ENCODE measurements at places on chromosomes 11 and 22.

- no peak for DNase-seq
These were observed 984.6 kb downstream of the DLG2 start for GRCh38 chr11:84642500-84642899.

- no peak for DNase-seq
These were observed 31.3 kb upstream of the GNB1L start for GRCh38 chr22:19885841-19886592.

- DNase-seq, result no peak
These were observed 4.7 kb downstream of the FADS2 start for GRCh38 chr11:61832754-61833153.

DNA sequence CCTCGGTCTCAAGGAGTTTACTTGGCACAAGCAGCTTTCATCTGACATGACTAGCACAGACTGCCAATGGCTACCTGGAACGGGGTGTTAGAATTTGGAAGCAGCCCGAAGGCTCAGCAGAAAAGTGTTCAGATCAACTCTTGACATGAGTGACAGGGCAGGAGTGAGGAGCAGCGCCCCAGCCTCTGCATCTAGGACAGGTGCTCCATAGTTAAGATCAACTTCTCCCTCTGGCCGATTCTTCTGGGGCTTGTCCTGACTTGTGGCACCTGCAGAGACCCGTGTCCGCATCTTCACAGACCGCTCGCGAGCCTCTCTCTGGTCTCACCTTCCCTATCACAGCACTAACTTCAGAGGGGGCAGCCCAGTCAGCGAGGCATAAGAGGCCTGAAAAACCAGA is 42.5 kb upstream of the CHKA start:
- DNase-seq, result no peak

DNA sequence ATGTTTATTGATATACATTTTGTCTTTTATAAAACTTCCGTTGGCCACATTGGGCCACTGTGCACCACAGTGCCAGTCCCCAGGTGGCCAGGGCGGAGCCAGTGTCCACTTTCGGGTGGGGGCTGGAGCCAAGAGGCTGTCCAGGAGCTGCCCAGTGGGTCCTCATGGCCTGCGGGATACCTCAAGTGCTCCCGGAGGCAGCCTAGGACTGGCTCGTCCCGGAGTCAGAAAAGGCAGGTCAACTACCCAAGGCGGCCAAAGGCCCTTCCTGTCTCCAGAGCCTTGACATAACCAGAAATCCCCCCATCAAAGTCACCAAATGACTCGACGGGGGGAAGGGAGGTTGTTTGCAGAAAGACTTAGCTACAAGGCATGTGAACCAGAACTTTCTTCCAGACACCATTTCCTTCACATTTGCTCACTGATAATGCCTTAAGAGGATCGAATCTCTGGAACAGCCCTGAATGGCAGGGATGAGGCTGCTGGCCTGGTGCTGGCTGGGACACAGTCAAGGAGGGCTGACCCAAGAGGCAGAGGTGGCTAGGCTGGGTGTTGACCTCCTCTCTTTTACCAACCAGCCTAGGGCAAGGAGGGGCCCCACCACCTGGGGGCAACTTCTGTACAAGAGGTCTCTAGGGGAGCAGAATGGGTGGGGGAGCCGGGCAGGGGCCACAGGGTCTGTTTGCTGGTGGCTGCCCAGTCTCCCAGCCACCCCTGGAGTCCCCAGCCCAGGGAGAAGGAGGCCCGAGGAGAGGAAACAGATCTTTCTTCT is 8.4 kb downstream of the MRGPRF start:
- DNase-seq, result no peak

DNA sequence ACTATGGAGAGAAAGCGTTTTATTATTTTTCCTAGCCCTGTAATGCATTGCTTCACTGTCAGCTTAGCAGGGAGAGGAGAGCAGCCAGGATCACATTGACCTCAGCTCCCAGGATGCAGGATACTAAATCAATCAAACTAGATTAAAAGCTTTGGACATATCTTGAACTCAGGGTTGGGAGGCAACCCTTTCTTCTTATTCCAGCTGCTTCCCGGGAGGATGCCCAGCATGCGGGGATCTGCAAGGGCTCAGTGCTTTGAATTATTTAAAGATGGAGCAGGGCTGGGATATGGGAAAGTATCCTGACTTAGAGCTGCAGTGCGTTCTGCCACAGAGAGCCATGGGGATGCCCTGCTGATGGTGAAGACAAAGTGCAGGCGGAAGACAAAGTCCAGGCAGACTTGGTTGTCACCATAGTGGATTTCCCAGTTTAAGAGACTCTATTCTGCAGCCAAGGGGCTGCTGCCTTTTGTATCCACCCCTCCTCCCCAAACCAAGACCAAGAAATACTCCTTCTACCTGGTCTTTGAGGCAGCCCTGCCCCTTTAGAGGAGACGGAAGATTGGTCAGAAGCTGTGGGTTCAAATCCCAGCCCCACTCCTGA is 1035.0 kb downstream of the TBC1D22A start:
- DNase-seq, result no peak

DNA sequence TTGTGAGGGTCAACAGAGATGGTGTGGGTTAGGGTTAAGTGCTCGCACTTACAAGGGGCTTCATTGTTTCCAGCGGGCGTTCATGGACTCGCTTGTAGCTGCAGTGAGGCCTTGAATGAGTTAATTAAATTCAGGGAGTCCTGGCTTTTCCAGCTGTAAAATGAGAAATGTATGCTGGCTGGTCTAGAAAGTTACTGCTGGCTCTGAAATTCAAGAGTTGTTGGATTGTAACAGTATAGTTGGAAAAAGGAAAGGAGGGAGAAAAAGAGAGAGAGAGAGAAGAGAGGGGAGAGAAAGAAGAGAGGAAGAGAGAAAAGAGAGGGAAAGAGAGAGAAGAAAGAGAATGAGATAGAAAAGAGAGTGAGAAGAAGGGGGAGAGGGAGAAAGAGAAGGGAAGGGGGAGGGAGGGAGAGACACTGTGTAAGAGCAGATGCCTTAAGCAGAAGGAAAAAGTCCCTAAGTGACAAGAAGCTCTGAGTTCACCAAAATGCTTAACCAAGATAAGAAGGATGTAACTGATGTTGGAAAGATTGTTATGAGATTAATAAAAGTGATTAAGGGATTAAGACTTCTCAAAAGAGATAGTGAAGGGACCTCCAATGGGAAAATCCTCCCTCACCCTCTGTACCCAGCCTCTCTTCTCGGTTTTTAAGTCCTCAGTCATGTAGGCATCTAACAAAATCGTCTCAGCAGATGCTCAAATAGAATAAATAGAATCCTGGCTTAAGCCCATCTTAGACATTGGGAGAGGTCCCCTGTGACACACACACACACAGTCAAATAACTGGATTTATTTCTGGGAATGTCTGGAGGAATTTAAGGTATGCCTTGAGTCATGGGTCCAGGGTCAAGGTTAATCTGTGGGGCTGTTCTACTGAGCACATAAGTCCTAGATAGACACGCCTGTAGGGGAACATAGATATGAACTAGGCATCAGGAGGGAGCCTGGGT is 477.9 kb downstream of the MIAT start:
- DNase-seq, result no peak

- peak; percentile 91 for DNase-seq
These were observed 23.7 kb upstream of the SORL1-AS1 start for GRCh38 chr11:121476379-121477032.

- no peak for DNase-seq
These were observed 909 bp upstream of the BRD1 start for GRCh38 chr22:49828599-49828965.

DNA sequence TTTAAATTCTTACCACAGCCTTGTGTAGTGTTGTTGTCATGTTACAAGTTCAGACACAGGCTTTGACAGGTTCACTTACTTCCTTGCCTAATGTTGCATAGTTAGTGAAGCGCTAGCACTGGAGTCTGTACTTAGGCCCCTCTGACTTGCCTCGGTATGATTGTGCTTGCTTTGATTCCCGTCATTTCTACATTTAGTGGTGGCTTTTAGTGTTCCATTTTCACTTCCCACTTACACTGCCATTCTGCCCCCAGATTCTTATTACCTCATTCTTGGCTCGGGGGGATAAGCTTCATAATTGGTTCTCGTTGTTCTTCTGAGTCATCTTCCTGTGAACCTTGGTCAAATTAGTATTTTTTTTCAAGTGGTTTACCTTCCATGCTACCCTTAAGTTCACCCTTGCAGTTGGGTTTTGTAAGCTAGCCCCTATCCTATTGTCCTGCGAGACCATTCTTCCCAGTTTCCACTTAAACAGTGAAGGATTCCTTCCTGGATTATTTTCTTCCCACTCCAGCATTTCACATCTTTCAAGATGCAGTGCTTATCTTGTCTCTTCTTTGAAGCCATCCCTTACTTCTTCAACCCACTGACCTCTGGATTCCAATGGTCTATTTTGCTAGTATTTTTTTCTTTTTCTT is 68.7 kb downstream of the DDX10 start:
- no peak for DNase-seq

- no peak for DNase-seq
These were observed 151.6 kb upstream of the MTMR2 start for GRCh38 chr11:96075532-96075959.

GRCh38 chr11:1260023-1260501 is 37.2 kb downstream of the MUC5B start:
- DNase-seq, result no peak

All from NCI-H146 (cell line).